ENCODE measurements at places on chromosomes 7 and 10.

- no peak for DNase-seq
These were observed 89.4 kb downstream of the RALA start for GRCh38 chr7:39712751-39713150.

DNA sequence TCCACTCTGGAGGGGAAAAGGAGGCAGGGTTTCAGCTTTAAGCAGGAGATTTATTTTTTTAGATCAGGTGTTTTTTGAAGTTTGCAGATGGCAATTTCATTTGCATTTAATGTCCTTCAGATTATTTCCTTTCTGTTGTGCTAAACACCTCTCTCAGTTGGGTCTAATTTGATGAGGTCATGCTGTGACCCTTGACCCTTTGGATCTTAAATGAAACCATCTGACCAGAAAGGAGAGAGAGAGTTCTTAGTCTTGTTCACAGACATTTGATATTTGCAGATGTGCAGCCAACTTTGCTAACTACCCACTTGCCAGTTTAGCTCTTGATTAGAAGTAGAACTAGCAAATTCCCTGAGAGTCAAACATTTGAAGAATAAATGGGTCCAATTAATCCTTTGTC is 101.5 kb upstream of the RAB11FIP2 start:
- DNase-seq: no peak

GRCh38 chr10:79303631-79304478 is 43.4 kb upstream of the PPIF start:
- DNase-seq: no peak

DNA sequence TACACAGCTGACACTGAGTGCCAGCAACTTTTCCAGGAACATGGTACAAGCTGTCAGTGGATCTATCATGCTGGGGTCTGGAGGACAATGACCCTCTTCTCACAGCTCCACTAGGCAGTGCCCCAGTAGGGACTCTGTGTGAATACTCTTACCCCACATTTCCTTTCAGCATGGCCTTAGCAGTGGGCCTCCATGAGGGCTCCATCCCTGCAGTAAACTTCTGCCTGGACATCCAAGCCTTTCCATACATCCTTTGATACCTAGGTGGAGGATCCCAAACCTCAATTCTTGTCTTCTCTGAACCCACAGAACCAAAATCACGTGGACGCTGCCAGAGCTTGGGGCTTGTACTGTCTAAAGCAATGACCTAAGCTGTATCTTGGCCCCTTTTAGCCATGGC is 116.8 kb downstream of the IQUB start:
- DNase-seq: no peak

GRCh38 chr7:24419077-24419476 is 135.1 kb downstream of the NPY start:
- DNase-seq: peak; percentile 14

GRCh38 chr7:135247746-135248471 is 14.3 kb downstream of the STRA8 start:
- DNase-seq: no peak

DNA sequence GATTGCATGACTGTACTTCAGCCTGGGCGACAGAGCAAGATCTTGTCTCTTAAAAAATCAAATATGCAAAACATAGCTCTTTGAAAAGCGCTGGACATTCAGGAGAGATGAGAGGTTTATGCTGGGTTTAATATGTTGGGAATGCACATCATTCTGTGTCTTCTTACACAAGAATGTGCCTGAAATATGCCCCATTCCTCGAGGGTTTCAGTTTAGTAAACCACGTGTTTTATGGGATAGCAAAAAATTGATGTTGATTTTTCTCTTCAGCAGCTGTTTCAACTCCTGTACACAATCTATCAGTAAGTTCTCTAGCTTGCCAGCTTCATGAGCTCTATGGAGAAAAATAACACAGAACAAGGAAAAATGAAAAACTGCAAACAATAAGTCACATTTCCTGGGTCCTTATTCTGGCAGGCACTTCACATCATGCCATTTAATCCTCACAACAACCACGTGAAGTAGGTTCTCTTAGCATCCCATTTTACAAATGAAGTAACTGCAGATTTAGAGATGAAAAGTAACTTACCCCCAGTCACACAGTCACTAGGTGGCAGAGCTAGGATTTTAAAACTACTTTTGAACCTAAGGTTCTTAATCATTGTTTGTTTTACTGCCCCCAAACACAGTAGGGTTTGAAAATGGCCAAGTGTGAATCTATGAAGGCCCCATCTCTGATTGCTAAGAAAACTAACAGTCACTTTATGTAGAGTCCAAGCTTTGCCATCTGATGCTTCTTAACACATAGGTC is 423.6 kb downstream of the PHTF2 start:
- DNase-seq: no peak

DNA sequence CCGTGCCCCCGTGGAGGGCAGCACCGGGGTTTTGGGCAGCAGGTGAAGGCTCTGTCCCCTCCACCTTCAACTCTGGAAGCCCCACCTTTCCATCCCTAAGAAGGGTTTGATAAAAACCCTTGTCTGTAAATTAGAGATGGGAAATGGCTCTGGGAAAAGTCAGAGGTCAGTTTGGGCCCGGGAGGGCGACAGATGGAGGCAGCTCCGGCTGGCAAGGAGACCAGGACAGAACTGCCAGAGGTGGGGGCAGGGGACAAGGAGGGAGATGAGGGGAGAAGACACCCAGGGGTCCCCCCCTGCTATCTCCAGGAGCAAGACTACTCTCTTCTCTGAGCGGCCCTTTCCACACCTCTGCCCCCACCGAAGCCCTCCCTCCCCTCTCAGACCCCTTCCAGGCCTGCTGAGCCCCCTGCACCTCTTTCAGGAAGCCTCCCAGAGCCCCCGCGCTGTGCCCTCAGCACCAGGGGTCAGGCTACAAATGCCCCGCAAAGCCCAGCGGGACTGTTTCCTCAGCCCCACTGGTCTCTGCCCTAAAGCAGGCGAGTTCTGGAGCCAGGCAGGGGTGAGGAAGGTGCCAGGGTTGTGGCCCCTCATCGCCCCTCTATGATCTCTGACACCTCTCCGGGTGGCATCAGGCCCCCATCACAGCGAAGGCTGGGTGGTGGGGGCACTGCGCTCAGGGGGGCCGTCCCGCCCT is 980 bp upstream of the SH2B2 start:
- DNase-seq: no peak

DNA sequence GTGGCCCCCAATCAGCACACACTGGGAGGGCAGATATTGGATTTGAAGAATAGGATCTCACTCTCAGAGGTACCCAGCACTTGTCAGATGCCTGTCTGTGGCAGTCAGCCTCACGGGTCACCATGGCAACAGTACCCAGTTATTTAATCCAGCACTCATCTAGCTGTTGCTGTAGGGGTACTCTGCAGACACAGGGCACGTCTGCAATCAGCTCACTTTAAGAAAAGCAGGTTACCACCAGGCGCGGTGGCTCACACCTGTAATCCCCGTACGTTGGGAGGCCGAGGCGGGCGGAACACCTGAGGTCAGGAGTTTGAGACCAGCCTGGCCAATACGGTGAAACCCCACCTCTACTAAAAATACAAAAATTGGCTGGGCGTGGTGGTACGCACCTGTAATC is 11.9 kb downstream of the SFXN4 start:
- DNase-seq: no peak

- no peak for DNase-seq
These were observed 4.6 kb upstream of the TWIST1 start for GRCh38 chr7:19121977-19122588.

- no peak for DNase-seq
These were observed 136.2 kb upstream of the FZD8 start for GRCh38 chr10:35778306-35778705.

DNA sequence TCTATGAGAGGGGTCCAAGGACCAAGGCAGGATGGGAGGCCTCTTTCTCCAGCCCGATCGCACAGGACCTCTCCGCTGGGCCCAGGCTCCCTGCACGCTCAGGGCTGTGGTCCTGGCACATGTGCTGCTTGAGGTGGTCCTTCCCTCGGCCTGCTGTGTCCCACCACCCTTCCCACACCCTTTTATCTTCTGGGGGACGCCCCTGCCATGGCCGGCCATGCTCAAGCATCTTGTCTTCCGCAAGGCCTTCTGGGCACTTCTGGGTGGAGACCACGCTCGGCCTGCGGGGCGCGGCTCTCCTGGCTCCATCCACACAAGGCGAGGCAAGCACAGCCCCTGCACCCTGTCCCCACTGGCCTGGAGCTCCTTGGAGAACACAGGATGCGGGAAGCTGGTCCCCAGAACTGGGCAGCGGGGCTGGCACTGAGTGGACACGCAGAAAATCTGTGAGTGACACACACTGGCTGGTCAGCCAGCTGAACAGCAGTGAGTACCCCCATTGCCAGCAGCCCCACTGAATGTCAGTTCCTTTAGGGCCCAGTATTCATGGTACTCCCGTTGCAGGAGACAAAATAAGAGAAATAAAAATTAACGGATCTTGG is 115.9 kb downstream of the TCERG1L start:
- no peak for DNase-seq

DNA sequence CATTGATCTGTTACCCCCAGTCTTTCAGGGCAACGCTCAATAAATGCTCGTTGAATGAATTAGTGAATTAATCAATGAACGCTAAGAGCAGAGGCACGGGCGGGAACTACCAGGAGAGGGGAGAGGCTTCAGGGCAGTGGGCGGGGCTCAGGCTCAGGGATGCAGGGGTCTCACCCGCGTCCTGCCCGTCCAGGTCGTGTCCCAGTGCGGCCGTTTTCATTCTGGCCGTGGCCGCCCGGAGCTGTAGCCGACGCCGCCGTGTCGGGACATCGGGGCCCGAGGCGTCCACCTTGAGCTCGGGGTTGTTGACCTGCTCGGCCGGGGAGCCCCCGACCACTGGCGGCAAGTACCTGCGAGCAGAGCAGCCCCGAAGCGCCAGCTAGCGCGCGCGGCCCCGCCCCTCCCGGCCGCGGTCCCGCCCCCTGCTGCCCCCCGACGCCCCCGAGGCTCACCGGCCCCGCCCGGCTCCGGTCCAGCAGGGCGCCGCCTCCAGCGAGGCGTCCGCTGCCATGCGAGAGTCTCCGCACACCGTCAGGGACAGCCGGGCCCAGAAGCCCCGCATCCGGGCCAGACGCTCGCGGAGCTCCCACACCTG is 2.8 kb upstream of the GAL3ST4 start:
- DNase-seq: peak; percentile 61

- no peak for DNase-seq
These were observed 47.5 kb downstream of the NDUFB2 start for GRCh38 chr7:140744005-140744404.

- peak; percentile 5 for DNase-seq
These were observed 27.0 kb upstream of the JAZF1 start for GRCh38 chr7:28207486-28208158.

DNA sequence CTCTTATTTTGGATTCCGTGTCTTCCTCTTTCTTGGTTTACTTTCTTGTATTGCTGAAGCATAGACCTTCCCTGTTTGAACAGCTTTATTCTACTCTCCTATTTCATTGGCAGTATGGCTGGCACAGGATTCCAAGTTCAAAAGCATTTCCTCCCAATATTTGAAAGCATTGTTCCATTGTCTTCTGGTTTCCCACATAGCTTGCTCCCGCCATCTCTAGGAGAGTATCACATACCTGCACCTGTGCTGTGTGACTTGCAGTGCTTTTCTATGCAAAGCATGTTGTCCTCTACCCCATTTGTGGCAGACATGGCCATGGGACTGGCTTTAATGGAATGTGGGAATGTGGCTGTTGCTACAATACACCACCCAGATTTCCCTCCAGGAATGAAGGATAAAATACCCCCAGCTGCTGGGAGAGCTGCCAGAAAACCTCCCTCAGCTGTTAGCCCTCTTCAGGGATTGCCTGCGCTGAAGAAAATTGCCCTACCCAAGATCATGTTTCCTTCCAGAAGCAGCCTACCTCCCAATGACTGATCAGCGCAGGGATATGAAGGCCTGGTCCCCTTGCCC is 6.9 kb upstream of the MYOF start:
- DNase-seq: no peak

DNA sequence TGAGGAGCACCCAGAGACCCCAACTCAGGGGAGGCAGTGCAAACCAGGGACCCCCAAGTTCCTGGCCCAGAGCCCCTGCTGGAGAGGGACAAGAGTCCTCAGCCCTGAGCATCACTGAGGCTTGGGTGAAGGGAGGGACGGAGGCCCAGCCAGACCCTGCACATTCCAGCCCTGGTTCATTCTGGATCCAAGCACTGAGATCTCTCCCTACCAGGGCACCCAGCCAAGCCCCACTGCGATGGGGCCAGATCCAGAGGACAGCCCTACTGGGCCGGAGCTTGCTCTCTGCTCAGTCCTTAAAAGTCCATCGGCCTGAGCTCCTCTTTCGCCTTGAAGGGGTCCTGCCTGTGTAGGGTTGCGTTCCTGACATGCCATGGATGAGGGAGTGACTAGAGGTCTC is 40.5 kb upstream of the RABGEF1 start:
- DNase-seq: no peak

DNA sequence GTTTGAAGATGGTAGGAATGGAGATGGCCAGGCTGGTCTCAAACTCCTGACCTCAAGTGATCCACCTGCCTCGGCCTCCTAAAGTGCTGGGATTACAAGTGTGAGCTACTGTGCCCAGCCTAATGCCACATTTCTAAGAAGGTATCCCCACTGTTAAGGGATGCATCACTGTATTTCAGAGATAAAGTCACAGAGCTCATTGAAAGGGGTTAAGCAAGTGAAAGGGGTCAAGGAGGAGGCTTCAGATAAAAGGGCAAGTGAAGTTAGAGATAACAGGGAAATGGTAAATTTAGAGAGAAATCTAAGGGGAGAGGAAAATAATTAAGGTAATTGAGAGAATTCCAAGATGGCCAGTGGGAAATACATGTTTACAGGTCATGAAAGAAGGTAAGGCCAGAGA is 93.0 kb upstream of the SP4 start:
- DNase-seq: no peak

- no peak for DNase-seq
These were observed 11.6 kb downstream of the LBX1 start for GRCh38 chr10:101217450-101218281.

DNA sequence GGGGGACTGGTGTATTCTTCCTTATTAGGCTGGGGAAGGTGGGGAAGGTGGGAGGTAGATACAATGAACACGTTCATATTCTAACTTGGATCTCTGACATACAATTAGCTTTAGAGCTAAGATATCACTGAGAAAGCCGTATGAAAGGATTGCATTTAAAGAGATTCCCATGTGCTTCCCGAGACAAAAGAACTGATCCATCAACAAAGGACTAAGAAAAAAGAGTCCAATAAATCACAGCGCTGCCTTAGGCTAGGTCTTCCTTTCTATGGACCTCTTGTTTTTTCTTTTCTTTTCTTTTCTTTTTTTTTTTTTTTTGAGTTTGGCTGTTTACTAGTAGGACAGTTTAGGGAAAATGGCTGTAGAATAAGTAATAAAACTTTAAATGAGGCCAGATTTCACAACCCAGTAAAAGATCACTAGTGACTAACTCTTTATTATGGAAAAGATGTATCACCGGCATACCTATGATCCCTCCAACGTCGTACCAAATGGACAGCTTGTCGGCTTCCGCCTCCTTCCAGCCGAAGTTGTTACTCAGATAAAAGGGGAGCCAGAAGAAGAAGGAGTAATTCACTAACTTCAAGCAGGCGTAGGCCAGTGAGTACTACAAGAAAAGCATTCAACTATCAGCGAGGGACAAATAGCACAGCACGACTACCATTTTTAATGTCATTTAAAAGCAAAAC is 50.0 kb downstream of the SLC37A3 start:
- DNase-seq: no peak

Measured in CD4-positive, CD25-positive, alpha-beta regulatory T cell (primary cell).